ENCODE measurements at places on chromosomes 3 and 15.

DNA sequence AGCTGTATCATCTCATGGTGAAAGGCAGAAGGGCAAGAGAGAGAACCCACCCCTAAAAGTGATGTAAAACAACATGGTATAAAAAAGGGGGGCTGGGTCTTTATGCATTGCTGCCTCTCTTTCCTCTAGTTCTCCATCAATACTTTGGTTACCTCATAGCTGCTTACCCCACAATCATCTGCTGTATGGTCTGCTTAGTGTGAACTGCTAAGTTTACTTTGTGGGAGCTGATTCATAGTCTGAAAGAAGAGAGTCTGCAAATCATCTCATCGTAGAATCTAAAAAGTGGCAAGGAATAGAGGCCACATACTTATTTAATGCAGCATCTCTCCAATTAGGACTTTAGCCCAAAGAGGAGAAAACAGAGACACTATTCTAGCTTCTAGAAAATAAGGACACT is 546.8 kb downstream of the GBE1 start:
- DNase-seq = no peak

DNA sequence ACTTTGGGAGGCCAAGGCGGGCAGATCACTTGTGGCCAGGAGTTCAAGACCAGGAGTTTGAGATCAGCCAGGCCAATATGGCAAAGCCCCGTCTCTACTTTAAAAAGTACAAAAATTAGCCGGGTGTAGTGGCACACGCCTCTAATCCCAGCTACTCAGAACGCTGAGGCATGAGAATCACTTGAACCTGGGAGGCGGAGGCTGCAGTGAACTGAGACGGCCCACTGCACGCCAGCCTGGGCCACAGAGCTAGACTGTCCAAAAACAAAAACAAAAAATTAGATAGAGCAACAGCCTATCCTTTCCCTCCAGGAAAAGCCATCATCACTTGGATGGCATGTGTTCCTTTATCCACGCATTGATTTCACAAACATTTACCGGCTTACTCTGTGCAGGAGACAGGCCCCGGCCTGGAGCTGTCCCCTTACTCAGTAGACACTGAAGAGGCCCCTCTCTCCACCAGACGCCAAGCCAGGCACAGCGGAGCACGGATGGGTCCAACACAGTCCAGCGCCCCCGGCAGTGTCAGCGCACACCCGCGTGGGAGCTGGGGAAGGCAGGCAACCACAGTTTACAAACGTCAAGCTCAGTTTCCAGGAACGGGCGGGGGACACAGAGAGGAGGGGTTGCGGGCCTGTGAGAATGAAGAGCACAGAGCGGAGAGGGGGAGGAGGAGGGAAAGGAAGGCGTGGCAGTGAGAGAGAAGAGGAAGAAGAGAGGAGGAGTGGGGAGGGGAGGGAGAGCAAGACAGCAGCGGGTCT is 3.1 kb downstream of the GP5 start:
- peak; percentile 21 for DNase-seq

GRCh38 chr3:58754074-58754473 is 87.5 kb upstream of the FAM3D start:
- DNase-seq = no peak

GRCh38 chr3:140377644-140378043 is 300.2 kb upstream of the TRIM42 start:
- no peak for DNase-seq

- no peak for DNase-seq
Measured at GRCh38 chr15:30923429-30923828, 19.7 kb downstream of the FAN1 start.

DNA sequence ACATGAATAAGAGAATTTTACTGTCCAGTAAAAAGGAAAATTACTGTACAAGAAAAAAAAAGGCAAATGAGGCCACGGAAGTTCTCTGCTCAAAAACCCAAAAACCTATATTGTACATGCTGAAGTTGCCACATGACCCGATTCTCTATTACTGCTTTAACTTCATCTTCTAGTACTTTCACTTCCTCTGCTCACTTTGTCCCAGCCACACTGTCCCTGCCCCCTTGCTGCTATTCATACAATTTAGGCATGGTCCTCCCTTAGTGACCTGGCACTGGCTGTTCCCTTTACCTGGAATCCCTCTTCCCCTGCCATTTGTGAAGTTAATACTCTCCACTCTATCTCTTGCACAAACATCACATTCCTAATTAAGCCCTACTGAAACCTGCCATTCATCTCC is 457.4 kb downstream of the MAGI1 start:
- no peak for DNase-seq

- no peak for DNase-seq
Measured at GRCh38 chr3:160808838-160809237, 52.8 kb downstream of the PPM1L start.

DNA sequence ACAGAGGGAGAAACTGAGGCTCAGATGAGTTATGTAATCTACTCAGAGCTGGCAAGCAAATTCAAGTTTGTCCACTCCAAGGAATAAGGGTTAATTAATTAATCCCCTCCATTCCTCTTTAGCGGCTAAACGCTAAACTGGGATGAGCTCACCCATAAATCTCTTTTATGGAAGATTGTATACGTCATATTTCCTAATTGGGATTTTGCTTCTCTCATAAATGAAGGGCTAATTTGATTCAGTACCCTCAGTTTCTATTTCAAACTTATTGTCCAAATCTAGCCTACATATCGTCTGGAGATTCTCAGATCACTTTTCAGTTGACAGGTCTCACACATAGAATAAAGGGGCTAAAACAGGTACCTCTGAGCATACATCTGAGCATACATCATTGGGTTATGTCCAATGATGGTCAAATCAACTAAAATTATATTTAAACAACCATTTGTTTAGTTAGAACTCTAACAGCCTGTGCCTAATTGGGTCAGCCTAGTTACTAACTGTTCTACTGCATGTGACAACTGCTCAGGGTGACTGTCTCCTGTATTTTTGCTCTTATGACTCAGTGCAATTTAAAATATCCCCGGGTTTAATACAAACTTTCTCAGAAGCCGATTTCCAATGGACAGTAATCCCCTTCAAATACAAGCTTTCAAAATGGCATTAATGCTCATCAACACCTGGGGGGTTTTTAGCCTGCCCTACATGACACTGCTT is 57.6 kb upstream of the PLXND1 start:
- DNase-seq = no peak

DNA sequence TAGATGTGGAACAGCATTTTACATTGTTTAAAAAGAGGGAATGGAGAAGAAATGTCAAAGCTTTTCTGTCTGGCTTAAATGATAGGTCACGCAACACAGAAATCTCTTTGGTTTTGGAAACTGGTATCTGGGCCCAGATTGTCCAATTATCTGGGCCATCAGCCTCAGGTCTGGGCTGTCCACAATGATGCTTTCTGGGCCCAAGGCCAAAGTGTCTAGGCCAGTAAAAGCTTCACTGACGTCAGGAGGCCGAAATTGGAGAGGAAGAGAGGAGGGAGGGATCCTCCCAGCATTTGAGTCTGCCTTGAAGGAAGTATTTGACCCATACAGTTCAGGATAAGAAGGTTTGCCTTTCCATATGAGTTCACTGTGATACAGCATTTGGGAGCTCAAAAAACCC is 60.7 kb upstream of the ALDH1A3 start:
- no peak for DNase-seq

DNA sequence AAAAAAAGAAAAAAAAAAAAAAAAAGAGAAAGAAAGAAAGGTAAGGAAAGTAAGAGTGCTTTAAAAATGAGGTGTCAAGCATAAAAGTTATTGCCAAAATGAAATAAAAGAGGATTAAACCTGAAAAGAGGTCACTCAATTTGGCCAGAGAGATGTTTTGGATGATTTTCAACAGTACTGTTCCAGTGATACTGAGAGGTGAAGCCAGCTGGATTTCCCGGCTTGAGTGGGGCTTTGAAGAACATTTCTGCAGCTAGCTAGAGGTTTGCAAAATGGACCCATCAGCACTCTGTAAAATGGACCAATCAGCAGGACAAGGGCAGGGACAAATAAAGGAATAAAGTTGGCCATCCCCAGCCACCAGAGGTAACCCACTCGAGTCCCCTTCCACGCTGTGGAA is 128.5 kb downstream of the LSAMP start:
- DNase-seq = no peak

GRCh38 chr3:13498354-13499060 is 18.4 kb downstream of the HDAC11 start:
- DNase-seq = no peak

DNA sequence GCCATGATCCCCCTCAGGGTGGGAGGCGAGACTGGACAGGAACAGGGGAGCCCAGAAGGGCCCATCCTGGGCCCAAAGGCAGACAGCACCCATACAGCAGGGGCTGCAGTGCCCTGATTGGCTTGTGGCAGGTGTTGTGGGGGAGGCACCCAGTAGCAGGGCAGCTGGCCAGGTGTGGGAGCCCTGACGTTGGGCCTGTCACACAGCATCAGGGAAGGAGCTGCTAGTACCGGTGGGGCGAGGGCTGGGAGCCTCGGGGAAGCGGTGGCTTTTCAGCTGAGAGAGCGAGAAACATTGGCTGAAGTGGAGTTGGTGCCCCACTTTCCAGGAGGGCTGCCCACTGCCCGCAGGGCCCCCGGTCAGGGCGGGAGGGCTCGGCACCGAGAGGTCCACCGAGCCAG is 19.7 kb upstream of the CYP11A1 start:
- DNase-seq = no peak

- DNase-seq = no peak
Measured at GRCh38 chr15:36661042-36661441, 81.6 kb downstream of the CDIN1 start.

DNA sequence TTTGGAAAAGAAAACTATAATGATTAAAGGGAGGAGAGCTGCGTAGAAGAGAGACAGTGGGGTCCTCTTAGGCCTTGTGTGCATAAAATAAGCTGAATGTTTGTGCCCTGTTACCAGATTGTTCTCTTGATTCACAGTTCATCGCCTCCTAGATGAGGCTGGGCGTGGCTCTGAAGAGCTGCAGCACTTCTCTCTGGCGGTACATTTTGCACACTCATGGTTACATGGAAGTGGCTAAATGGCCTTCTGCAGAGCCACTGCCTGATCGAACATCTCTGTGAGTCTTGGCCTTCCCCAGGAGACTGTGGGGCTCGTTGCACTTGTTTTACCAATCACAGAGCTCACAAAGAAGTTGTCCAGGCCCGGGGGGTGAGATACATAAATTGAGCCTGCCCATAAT is 208.8 kb downstream of the GABRG3 start:
- DNase-seq = no peak

DNA sequence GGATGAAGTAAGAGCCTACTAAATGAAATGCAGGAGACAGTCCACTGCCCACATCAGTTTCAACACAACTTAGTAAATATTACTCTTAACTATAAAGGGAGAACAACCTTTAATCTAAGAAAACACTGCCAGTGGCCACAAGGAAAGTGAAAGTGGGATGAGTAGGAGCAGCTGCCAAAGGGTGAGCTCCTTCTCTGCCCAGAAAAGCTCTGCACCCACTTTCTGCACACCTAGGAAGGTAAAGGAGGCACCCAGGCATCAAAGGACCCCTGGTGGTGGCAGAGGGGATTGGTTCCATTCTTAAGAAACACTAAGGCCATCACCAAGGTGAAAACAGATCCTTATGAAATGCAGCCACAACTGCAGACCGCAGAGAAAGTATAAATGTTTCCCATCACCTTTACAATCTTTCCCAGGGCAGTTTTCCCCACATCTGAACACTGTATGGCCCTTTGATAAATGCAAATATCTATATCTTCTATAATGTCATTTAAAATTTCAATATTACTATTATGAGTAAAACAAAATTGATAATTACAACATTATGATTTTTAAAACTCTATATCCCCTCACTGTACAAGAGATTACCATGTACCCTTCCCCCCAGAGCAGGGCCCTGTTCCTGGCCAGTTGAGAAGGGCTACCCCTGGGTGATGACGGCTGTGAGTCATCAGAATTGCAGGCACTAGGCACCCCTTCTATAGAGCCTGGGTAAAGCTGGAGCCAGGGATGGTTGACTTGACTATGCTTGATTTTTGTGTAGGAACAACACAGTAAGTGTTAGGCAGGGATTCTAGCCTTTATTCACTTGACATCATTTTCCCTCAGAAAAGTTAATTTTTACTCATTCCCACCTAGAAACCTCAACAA is 92.0 kb downstream of the SNRK start:
- DNase-seq = peak; percentile 34

GRCh38 chr15:46778876-46779275 is 938.4 kb upstream of the SEMA6D start:
- DNase-seq = no peak

DNA sequence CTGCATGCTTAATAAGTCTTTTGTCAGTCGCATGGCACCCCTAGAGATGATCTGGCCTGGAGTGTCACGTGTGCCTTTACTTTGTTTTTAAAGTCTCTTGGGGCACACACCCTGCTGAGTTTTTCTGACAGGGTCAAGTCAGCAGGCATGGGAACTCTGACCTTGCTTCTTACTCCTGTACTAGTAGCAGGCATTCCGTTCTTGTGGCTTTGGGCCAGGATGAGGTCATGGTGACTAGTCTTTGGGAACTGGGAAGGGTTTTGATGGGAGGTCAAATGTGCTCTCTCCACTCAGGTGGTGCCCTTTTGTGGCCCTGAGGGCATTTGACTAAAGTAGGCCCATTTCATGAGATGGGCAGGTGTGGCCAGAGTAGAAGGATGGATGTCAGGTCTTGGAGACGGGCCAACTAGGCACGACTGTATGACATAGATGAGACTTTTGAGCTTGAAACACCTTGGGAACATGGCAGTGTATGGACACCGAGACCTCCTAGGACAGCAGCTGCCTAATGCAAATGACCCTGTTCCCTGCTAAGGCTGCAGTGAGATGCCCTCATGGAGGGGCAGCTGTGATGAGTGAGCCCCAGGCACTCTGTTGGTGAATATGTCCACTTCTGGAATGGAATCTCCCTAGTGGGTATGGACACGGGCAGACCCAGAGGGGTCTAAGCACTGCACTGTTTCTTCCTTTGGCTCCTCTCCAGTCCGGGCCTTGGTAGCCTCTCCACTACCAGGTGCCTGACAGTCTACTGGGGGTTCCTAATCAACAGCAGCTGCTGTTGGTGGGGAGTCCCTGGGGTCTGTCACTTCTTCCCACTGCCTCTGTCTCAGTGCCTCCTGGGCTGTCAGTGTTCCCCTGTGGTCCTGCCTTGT is 16.4 kb downstream of the SRPRB start:
- no peak for DNase-seq

DNA sequence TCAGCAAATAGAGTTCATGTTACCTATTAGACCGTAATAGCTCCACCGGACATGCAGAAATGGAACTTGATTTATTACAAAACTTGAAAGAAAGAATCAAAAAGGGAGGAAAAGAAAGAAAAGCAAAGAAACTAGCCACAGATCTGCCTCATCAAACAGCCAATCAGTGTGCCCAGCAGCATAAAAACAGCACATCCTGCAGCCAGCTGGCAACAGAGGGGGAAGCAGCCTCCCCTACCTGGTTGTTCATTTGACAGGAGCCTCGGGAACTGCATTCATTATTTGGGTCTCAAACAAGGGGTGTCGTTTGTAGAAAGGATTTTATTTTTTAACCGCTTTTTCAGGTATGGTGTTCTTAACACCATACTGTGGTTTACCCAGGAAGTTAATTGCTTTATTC is 181.5 kb upstream of the TOPAZ1 start:
- DNase-seq = no peak

GRCh38 chr3:15014606-15015328 is 50.3 kb downstream of the MRPS25 start:
- DNase-seq = no peak
